NCI-H748 treated with DMSO at 0.1 percent for 48 hours (cell line): ENCODE measurements at places on chromosomes 13 and 19.

DNA sequence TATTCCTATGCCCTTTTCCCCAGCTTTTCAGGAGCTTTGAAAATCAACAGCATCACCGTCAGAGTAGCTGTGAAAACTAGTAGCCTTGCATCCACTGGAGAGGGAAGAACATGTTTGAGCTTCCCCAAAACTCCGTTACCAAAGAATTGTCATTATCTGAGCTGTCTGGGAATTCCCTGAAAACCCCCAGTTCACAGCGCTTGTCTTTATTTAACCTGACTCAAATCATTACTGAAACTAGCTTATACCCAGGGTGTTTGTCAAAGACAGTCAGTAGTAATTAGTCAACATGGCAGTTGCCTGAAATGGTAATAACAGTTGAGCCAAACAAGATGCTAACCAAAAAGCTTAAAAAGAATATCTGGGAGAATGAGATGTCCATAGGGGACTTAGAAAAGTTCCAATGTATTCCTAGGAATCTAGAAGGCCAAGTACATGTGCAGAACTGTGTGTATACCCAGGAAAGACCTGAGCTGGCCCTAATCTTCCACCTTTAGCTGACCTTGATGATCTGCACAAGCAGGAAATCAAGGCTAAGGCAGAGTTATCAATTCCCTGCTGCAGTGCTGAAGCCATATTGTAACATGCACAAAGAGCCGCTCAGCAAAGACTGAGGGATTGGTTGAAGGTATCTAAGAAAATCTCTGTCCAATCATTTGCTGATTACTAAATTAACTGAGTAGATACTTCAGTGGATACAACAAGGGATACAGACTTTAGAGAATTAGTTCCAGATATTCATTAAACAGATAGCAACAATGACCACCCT lies 130.8 kb downstream of the KL start:
- DNase-seq, result no peak

- DNase-seq, result no peak
Measured at GRCh38 chr19:19321141-19321577, 530 bp downstream of the MAU2 start.

DNA sequence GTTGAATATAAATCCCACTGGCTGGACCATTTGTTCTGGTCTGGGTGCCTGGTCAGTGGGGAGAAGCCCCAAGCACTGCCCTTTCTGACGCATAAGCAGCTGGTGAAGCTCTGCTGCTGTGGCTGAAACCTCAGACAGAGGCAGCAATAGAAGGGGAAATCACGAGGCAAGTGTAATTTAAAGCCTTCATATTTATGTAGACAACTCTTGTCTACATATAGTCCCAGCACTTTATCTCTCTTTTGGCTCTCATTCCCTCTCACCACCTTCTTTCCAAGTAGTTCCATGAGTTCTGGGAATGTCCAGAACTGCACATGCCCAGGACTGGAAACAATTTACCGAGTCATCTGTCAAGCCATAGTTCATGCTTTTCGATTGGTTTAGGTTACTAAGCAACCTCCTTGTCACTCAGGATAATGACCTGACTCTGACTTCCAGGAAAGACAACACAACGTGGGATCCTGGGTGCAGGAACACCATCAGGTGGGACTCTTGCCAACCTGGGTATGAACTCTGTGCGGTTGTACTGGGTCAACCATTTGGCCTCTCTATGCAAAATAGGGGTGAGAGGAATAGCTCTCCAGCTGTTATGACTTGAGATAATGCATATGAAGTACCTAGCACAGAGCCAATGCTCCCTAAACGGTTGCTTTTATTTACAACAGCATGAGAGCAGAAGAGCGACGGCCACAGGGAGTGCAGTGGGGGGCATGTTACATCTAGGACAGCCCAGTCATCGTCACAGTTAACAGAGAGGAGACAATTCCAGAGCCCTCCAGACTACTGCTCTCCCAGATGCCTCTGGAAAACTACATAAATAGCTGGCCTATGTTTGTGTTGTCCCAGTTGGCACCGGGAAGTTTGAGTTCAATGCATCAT lies 321.9 kb downstream of the FOXO1 start:
- no peak for DNase-seq

GRCh38 chr19:39631626-39632025 lies 24.1 kb upstream of the LGALS16 start:
- no peak for DNase-seq

DNA sequence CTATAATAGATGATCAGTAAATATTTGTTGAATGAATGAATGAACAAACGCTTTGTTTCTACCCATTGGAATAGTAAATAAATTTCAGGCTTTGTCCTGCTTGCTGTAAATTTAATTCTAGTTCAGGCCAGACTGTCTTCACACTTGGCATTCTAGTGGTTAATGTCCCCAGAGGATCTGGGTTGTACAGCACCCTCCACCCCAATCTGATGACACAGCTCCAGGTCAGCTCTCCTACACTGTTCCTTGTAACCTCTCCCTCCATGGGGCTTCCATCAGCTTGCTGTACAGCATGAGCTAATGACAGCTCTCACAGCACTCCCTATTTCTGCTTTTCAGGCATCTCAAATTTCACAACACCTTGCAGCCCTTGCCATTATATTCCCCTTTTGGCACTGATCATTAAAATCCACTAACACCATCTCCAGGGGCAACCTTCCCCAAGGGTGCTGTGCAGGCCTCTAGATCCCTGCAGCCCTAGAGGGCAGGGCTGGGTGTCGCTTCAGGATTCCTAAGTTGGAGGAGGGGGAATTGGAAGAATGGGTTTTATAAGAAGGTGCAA lies 12.7 kb upstream of the KL start:
- peak; percentile 99 for DNase-seq

DNA sequence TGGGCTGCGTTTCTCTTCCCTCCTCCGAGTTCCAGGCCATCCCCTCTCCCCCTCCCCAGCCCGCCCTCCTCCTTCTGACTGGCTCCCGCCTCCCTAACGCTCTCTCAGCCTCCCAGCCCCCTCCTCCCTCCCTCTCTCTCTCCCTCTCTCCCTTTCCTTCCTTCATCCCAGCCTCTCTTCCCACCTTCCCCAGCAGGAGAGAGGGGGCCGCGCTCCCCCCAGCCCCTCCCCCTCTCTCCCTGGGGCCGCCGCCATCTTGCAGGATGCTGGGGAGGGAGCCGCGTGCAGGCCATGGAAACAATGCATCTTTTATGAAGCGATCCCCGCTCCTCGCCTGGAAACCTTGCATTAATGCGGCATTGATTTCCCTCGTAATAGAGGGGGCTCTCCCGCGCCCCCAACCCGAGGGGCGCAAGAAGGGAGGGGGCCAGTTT lies 42.6 kb upstream of the ADGRL1 start:
- no peak for DNase-seq

GRCh38 chr19:40056505-40056904 lies 474 bp upstream of the ZNF780B start:
- DNase-seq, result no peak

GRCh38 chr13:104869501-104869900 lies 1666.0 kb downstream of the EFNB2 start:
- no peak for DNase-seq

DNA sequence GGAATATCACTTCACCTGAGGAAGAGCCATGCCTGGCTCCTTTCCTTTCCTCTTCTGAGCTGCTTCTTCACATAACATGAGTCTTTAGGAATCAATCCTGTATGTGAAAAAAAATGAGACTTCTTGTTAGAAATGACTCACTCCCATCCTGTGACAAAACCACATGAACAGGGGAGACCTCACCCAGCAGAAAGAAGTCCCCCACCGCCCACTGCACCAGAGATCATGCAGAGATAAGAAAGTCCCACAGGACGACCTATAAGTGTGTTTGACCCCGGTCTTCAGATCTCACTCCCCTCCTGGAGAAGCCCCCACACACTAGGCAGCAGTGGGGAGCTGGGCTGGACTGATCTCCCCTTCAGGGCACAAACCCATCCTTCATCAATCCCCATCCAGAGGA lies 7.8 kb downstream of the ZNF600 start:
- no peak for DNase-seq

DNA sequence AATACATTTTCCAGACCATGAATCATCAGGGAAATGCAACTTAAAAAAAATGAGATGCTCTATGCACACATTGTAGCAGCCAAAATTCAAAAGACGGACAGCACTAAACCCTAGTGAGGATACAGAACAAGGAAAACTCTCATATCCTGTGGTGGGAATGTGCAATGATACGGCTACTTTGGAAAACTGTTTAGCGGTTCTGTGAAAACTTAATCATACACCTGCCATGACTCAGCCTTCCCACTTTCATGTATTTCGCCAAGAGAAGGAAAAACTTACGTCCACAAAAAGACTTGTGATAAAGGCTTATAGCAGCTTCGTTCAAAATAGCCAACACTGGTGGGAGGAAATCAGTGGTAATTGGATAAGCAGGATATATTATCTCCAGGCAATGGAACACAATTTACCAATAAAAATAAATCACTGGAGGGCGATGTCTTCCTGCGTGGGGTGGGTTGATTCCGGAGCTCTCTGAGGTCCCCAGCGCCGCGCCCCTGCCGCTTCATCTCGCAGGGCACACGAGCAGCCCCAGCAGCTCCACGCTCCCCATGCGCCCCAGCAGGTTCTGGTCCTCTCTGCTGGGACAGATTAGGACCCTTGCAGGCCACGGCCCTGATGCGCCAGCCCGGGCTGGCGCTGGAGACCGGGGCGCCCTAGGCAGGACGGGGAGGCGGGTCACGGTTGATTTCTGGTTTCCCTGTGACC lies 97.2 kb upstream of the ARHGEF7 start:
- no peak for DNase-seq

DNA sequence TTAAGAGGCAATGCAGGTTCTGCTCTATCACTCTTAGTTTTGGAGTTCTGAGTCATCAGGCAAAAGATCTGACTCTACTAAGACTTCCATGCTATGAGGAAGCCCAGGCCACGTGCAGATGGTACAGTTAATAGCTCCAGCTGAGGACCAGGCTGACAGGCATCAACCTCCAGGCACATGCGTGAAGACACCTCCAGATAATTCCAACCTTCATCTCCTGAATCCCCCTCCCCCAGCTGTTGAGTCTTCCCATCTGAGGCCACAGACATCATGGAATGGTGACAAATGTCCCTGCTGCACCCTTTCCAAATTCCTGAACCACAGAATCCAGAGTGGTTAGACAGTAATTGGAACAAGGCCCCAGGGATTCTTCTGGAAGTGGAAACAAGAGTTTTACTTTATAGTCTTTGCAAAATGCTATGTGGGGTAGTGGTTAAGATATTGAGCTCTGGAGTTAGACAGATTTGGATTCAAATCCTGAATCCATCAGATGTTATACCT lies 183.8 kb downstream of the KLF5 start:
- no peak for DNase-seq

GRCh38 chr13:70758932-70759331 lies 650.7 kb upstream of the KLHL1 start:
- no peak for DNase-seq

- no peak for DNase-seq
Measured at GRCh38 chr19:13315495-13315894, 165.3 kb downstream of the IER2 start.

- peak; percentile 92 for DNase-seq
Measured at GRCh38 chr19:35717665-35718344, at the start of gene KMT2B. Gene KMT2B, plus strand, starts transcription at chr19:35718003. Its CDS starts 16 bp downstream, at chr19:35718019.

GRCh38 chr19:56273563-56274117 lies 1.1 kb downstream of the EDDM13 start:
- DNase-seq, result no peak

- no peak for DNase-seq
Measured at GRCh38 chr13:79194272-79194671, 211.8 kb downstream of the RBM26 start.

DNA sequence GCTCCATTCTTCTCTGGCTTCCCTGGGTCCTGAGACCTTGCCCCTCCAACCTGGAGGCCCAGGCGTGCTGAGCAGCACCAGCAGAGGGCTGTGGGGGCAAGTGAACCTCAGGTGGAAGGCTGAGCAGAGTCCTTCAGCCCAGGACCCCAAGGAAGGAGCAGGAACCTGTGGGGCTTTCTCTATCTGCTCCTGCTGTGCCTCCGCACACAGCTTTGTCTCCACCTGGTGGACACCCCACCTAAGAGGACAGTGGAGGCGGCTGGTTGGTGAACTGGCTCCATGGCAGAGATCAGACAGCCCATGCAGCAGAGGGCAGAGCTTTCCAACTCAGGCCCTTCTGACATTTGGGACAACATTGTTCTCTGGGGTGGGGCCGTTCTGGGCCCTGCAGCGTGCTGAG lies 19.7 kb downstream of the ZFR2 start:
- DNase-seq, result no peak

DNA sequence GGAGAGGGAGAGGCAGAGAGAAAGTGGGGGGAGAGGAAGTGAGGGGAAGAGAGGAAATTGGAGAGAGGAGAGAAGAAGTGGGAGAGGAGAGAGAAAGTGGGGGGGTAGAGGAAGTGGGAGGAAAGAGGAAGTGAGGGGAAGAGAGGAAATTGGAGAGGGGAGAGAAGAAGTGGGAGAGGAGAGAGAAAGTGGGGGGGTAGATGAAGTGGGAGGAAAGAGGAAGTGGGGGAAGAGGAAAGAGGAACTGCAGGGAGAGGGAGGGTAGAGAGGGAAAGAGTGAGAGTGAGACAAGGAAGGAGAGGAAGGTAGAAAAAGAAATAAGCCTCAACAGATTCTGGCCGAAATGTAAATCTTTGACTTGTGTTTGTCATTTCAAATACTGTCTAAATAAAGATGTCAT lies 146.6 kb downstream of the KLF12 start:
- no peak for DNase-seq

DNA sequence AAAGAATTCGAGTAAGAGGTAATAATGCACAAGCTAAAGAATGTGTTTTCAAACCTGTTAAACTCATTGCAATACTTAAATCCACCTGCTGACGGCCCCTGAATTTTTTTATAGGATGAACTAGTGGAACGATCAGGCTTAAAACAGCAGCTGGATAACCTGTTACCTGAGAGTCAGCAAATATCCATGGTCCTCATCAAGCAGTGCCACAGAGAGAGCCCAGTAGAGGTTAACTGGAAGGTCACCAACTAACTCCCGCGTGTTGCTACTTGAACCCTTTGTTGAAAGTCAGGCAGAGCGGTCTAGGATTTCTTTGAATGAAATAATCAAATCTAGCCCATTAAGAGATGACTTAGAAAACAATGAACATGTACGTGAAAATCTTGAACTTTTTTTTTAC lies 47.6 kb upstream of the SPRY2 start:
- no peak for DNase-seq

GRCh38 chr13:110519506-110519905 lies 42.0 kb downstream of the RAB20 start:
- DNase-seq, result no peak

- DNase-seq, result peak; percentile 12
Measured at GRCh38 chr19:5826531-5827341, 12.8 kb downstream of the FUT6 start.

DNA sequence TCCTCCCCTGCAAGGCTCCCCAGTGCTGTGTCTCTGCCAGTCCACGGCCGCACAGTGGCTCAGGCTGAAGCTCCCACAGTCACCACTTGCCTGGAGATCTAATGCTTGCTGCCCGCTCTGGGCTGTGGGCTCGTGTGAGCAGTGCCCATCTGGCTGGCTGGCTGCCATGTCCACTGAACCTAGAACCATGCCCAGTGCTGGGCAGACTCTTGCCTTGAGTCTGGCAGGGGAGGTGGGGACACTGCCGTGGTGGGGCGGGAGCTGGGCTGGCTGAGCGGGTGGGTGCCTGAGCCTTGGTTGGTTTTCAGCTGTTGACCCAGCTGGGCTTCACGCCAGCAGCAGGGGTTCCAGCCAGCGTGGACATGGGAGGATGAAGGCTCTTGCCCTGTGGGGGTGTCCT lies 52.3 kb downstream of the CRTC1 start:
- no peak for DNase-seq

GRCh38 chr13:105084931-105085330 lies 1450.5 kb downstream of the EFNB2 start:
- DNase-seq, result no peak
